ENCODE measurements at places on chromosomes 6 and 20.

DNA sequence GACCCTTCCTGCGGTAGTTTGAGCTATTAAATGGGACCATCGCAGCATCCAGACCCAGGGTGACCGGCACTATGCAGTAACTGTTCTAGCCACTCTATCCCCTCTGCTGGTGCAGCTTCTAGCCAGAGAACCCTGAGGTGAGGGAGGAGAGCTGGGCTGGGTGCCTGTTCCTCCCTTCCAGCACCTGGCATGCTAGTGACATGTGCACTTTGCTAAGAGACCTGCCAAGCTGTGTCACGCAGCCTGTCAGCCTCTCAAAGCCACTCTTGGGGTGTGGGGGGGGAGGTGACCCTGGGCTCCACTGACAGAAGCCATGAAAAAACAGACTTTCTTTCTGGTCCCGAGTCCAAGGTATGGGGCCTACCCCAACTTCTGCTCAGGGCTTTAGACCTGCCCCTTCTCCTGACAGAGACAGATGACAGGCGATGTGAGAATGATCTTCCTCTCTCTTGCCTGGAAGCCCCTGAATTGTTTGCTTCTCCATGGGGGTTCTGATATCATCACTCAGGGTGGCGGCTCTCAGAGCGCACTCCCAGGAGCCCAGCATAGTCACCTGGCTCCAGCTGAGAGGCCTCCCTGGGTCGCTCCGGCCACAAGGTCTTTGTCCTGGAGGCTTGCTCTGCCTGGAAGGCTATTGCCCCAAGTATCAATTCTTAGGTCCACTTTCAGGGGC lies 47.2 kb upstream of the MLN start:
- no peak for DNase-seq

- no peak for DNase-seq
These were observed 68.7 kb upstream of the MYL9 start for GRCh38 chr20:36472637-36473090.

GRCh38 chr6:25886066-25886465 lies 12.0 kb upstream of the SLC17A3 start:
- no peak for DNase-seq

DNA sequence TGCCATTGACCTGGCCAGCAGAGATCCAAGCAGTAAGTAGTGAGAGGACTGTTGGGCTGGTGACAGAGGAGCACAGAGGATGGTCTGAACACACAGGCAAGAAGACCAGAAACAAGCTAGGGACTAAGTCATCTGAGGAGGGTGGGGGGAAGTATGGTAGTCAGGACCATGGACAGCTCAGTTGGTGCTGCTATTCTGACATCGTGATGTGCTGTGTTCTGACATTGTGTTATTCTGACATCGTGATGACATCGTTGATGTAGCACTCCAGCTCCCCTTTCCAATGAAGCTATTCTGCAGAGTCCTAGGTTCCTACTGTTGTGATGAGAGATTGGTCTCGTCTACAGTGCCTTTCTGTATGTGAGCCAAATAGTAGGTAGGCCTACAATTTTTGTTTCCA lies 28.7 kb downstream of the CFAP206 start:
- DNase-seq: no peak

GRCh38 chr6:26332408-26332807 lies 32.6 kb upstream of the BTN3A2 start:
- DNase-seq: no peak

- DNase-seq: no peak
These were observed 44.2 kb upstream of the RNF24 start for GRCh38 chr20:4059606-4060005.

GRCh38 chr6:12298995-12299394 lies 8.8 kb downstream of the EDN1 start:
- DNase-seq: no peak

DNA sequence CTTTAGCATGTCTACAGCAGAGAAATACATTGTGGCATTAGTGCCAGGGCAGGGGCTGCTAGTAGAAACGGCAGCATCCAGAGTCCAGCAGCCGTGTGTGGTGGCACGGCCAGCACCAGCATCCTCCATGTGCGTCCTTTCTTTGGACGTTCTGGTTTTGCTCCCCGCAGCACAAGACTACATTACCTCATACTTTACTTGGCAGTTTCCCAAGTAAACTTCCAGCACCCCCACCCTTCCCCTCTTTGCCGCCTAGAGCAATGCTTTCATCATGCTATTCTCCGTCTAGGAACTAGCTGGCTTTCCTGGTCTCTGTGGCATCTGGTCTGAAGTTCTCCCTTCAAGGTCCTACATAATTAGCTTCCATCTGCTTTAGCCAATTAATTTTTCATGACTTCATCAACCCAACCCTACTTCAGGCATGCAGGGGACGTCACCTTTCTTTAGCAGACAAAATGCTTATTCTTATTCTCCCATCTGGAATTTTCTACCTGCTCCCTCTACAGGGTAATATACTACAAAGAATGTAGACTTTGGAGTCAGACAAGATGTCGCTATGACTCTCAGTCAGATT lies 67.6 kb downstream of the BLOC1S5 start:
- DNase-seq: no peak

GRCh38 chr6:17212546-17213371 lies 68.4 kb upstream of the RBM24 start:
- no peak for DNase-seq

DNA sequence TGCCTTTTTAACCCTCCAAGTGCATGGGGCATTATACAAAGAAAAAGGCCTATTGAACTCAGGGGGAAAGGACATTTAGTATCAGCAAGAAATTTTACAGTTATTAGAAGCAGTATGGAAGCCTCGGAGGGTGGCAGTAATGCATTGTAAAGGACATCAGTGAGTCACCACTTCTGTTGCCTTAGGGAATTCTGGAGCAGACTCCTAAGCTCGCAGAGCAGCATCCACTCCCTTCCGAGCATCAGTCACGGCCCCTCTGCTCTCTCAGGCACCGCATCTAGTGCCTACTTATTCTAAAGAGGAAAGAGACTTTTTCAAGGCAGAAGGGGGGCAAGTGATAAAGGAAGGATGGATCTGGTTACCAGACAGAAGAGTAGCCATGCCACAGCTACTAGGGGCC lies 296.5 kb downstream of the RNGTT start:
- no peak for DNase-seq

GRCh38 chr6:66184091-66184490 lies 477.1 kb upstream of the EYS start:
- no peak for DNase-seq

DNA sequence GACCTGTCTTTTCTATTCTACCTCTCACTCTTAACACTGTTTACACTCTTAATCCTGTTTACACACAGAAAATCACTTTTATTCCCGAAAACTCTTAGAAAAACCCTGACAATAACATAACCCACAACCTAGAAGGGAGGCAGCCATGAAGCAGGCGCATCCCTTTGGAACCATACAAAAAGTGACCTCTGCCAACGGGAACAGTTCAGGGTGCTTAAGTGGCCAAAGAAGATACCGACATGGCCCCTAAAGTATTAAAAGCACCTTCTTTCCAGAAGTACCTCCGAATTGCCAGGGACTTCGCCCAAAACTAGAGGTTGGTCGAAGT lies 490 bp downstream of the MMUT start:
- no peak for DNase-seq

GRCh38 chr20:24236201-24236600 lies 233.2 kb upstream of the SYNDIG1 start:
- no peak for DNase-seq
